ENCODE measurements at places on chromosomes 6 and 20.

- no peak for DNase-seq
These were observed 79.7 kb upstream of the FYN start for GRCh38 chr6:111952821-111953540.

- no peak for DNase-seq
These were observed 263.6 kb downstream of the EYA4 start for GRCh38 chr6:133504761-133505160.

- no peak for DNase-seq
These were observed 3.6 kb upstream of the BNIP5 start for GRCh38 chr6:36340306-36340617.

- DNase-seq, result no peak
These were observed 13.4 kb upstream of the SLC17A2 start for GRCh38 chr6:25943887-25944286.

DNA sequence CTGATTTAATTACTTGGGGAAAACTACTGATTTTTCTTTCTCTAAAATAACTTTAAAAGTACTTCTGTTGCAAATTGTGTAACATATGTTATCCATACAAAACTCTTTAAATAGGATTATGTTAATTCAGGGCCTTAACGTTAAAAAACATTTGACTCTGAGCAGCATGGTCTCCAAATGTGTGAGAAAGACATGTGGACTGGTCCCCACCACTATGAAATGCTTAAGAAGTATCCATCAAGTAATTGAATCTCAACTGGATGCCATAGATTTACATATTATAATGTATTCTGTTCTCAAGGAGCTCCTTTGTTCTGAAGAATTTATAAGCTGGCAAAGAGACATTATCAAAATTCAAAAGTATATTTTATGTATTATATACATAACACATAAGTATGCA lies 130.8 kb upstream of the HEY2 start:
- DNase-seq, result no peak

- no peak for DNase-seq
These were observed 267.6 kb upstream of the FAM83B start for GRCh38 chr6:54579011-54579410.

DNA sequence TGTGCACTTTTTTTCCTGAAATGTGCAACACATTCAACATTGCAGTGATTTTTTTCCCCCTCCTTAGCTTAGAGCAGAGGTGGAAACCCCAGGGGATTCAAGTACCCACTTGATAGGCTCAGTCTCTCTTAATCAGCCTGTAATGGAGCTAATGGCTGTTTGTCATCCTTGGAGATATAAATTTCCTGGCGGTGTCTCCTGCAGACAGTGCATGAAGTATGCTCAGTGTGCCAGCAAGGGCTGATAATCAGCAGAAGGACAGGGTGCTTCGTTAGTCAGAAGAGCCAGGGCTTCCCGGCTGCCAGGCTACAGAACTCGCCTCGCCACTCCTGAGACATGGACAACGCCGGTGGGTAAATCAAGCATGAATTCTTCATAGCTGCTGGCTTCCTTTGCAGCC lies 69.8 kb upstream of the PHACTR2 start:
- DNase-seq, result no peak

DNA sequence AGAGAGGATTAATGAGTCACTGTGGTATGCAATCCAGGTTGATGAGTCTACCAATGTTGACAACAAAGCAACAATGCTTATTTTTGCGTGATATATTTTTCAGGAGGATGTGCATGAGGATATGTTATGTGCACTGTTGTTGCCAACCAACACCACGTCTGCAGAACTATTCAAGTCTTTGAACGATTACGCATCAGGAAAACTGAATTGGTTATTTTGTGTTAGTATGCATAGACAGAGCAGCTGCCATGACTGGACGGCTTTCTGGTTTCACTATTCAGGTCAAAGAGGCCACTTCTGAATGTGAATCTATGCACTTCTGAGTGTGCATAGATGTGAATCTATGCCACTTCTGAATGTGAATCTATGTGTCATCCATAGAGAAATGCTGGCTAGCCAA lies 134.0 kb upstream of the GRIK2 start:
- DNase-seq, result no peak

DNA sequence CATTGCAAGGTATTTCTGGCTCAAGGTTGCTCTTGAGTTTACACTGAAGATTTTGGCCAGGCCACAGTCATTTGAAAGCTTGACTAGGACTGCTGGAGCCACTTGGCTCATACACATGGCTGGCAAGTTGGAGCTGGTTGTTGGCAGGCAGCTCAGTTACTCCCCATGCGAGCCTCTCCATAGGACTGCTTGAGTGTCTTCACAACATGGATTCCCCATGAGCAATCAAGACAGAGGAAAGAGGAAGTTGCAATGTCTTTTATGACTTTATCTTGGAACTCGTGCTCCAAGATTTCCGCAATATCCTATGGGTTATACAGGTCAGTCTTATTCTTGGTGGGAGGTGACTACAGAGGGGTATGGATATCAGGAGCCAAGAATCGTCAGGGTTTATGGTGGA lies 1.4 kb upstream of the MANBAL start:
- no peak for DNase-seq

GRCh38 chr6:25166955-25167748 lies 112.0 kb upstream of the CARMIL1 start:
- DNase-seq, result no peak

DNA sequence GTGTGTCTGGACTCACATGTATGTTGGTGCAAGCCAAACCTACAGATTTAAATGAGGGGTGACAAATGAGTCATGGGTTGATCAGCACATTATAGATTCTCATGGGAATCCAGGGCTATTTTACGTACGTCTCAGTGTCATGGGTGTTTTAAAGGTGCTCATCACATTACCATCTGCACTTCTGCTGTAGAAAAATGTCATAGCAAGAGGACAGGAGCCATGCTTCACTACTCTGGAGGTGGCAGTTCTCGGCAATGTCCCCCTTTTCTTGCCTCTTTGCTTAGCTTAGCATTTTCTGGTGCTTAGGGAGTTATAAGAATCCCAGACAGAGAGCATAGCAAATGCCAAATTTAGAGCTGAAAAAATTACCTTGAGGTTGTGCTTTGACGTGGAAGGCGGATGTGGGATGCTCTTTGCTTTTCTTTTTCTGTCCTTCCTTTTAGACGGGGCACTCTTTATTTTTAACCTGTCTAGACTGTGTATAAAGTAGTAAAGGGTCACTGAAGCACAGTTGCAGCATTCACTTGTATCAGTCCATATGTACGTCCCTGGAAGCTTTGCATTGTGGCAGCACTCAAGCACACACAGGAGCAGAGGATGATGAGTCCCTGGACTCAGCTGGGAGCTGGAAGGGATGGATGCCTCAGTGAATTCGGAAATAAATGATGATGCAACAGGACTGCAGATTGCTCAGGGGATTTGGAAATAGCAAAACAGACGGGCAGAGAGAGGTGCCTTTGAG lies 139.7 kb downstream of the SYNDIG1 start:
- no peak for DNase-seq

GRCh38 chr6:22254886-22255285 lies 42.0 kb downstream of the PRL start:
- no peak for DNase-seq

DNA sequence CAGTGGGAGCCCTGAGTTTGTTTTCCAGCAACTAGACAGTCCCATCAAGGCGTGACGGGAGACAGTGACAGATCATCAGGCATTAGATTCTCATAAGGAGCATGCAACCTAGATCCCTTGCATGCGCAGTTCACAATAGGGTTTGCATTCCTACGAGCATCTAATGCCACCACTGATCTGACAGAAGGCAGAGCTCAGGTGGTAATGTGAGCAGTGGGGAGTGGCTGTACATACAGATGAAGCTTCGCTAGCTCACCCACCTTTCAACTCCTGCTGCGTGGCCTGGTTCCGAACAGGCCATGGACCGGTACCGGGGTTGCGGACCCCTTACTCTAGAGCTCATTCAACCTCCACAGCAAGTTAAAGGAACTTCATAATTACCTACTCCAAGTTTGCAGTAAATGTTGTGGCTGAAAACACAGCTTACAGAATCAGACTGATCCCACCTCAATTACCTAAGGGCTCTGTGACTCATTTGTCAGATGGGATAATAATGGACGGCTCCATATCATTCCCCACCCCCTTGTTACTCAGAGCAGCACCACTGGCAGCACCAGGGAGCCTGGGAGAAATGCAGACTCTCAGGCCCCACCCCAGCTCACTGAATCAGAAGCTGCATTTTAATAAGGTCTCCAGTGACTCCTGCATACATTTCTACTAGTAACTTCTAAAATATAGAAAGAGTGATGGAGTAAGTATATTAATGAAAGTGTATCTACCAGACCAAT lies 15.7 kb downstream of the PXMP4 start:
- DNase-seq, result no peak

DNA sequence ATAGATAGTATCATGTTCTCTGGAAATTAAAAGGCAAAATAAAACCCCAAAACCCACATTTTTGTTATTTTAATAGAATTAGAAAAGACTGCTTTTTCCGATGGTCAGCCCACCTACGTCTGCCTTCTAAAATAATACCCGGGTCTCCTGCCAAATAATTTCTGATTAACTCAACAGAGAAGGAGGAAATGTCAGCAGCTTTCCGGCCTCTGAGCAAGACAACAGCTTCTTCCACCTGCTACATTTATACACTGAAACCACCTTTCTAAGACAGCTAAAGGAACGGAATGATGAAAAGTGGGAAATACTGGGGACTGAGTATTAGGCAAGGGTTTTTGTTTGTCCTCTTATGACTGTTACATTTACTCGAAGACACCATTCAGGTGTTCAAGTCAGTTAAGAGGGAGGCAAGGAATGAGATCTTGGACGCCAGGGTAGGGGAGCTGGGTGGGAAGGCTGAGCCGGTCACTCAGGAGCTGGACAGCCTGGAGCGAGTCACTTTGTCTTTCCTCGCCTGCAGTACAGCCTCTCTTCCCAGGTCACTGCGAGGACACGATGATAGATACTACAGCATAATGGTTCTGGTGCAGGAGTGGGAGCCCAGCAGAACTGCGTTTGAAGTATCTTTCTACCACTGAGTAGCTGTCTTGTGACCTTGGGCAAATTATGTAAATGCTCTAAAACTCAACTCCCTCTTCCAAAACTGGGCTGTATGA lies 96.3 kb upstream of the QKI start:
- no peak for DNase-seq

DNA sequence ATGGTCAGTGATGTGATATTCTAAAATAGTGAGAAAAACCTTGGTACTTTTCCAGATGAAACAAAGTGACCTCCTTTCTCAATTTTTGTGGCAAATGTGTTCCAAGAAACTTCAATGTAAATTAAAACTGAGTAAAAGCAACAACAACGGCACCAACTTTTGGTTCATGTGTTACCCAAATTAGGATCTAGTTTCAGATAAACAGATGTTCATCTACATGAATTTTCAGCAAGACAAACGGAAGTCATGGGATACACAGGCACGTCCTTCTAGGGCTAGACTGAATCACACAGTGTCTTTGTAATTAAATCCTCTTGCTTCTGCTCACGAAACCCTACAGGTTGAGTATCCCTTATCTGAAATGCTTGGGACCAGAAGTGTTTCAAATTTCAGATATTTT lies 915.2 kb downstream of the TFAP2A start:
- no peak for DNase-seq

- no peak for DNase-seq
These were observed 269.3 kb downstream of the NRN1 start for GRCh38 chr6:5737460-5737859.

DNA sequence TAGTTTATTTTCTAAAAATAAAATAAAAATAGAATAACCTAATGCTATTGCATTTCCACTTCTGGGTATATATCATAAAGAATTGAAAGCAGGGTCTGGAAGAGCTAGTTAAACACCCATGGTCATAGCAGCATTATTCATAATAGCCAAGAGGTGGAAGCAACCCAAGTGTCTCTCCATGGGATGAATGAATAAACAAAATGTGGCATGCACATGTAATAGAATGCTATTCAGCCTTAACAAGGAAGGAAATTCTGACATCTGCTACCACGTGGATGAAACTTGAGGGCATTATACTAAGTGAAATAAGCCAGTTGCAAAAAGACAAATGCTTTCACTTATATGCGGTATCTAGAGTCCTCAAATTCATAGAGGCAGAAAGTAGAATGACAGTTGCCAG lies 130.8 kb downstream of the TIAM2 start:
- DNase-seq, result no peak

- no peak for DNase-seq
These were observed 83.5 kb downstream of the FOXO3 start for GRCh38 chr6:108644252-108644651.

DNA sequence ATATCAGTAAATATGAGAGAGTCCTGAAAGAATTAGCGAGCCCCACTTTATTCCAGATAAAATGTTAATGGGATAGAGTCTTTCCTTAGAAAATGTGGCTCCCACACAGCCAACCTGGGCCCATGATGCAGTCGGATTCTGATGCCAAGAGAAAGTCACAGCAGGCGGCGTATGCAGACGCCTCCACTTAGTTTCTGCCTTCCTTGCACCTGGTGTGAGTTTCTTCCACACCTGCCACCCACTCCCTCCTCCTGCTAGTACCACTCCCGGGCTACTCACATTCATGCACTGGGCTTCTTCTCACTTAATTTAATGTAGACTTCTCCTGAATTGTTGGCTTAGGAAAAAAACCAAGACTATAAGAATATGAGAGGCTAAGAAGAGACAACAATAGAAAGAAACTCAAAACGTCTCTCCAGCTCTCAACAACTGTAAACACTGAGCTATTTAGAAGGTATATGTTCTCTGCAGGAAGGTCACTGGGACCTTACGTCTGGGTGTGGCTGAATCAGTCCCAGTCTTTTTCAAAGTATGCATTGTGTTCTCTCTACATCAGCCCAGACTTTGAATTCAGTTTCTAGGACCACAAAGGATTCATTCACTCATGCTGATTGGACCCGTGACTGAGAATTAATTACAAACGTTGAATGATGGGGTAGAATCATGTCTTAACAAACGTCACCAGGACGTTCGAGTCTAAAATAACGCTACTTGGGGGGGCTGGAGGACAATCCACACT lies 70.4 kb downstream of the GCNT2 start:
- no peak for DNase-seq

DNA sequence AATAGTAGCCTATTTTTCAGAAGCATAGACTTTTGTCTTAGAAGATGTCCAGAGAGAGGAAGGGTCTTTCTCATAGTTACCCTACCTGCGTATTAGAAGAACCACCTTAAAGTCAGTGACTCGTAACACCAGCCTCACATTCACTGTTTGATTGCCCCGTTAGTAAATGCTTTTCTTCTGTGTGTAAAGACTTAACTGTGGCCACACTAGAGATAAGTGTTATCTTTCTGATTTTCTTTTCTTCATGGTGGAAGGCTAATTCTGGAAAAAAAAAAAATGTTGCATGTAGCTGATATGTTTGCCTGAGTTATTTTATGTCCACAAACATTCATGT lies 83.9 kb downstream of the SAMD3 start:
- no peak for DNase-seq

- DNase-seq, result no peak
These were observed at the start of gene EYA4 for GRCh38 chr6:133241086-133241900. TSS of gene EYA4 (plus strand) at chr6:133241357. CDS start at chr6:133274781, 33,424 bp downstream.

Measured in breast epithelium (tissue), 4 donors.